ENCODE measurements at places on chromosomes 13 and 19. TPM values are rescaled to one million over a fixed set of nuclear protein-coding genes. Genes with fewer than 3 reads are reported as not detected.

CNOT3 gene
- total RNA-seq = 50.5 TPM

DNA sequence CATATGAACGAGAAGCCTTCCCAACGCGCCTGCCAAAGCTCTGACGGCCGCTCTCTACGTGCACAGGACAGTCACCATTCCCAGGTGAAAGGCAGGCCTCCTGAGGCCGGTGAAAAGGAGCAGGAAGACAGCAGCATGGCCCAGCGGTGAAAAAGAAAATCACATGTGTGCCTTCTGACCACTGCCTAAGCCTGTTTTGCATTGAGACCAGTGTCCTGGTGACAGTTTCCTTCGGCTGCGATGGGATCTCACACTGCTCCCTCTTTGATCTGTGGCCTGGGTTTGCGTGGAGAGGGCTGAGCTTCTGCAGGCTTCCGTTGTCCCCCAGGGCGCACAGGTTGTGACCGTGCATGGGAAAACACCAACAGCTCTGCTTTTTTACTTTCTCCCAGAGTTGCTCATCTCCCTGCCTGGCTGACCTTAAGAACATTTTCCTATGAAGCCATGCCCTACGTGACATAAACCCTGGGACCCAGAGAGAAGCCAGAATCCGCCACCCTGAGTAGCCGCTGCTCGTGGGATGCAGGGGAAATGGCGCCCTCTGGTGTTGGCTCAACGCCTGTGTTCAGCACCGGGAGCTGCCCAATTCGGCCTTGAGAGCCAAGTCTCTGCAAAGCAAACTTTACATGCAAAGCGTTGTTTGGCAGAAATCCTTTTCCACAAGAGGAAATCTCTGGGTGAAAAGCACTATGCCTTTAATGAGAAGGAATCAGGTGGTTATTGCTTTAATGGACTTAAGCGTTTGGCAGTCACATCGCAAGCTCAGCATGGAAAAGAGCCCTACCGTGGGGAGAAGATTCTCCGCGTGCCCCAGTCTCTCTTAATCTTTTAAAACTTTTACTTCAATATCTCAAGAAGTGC is 112.2 kb upstream of the GPR12 start:
- DNase-seq = no peak

- DNase-seq = no peak
These were observed 9.7 kb downstream of the PCCA start for GRCh38 chr13:100098445-100099116.

DNA sequence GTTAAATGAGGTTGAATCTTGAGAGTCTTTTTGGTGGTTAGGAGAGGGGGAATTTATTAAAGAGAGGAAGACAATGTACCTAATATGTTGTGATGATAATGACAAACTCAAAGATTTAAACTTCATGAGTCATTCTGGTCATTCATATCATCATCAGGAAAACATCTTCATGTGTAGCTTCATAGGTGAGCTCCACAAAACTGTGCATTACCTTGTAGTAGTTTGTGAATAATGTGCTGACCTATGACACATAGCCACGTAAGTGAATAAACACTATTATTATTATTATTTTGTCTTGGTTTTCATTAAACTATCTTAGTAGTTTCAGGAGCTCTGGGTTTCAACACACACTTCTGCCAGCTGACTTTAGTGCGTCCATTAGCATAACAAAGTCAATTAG is 997 bp upstream of the GPC6 start:
- no peak for DNase-seq

GRCh38 chr19:48279747-48280146 is 9.9 kb downstream of the ZNF114 start:
- no peak for DNase-seq

DNA sequence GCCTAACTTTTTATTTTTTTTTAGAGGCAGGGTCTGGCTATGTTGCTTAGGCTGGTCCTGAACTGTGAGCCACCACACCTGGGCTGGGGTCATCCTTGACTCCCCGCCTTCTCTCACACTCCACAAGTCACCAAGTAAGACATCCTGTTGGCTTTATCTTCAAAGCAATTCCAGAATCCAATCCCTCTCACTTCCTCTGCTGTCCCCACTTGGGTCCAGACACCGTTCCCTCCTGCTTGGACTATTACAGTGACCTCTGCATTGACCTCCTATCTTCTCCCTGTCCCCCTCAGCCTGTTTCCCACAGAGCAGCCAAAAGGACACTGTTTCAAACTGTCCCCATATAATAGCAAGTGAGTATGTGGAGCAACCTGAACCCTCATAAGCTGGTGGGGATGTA is 4.7 kb upstream of the GNG8 start:
- DNase-seq = no peak

CEBPG gene
- total RNA-seq = 41.1 TPM

GRCh38 chr19:10868872-10869547 is 2.3 kb upstream of the CARM1 start:
- DNase-seq = no peak

GRCh38 chr13:27170221-27170515 is 1.4 kb downstream of the USP12 start:
- no peak for DNase-seq

CGB8 gene
- not detected for total RNA-seq

- no peak for DNase-seq
These were observed 2.9 kb downstream of the CEBPG start for GRCh38 chr19:33376423-33376822.

DNA sequence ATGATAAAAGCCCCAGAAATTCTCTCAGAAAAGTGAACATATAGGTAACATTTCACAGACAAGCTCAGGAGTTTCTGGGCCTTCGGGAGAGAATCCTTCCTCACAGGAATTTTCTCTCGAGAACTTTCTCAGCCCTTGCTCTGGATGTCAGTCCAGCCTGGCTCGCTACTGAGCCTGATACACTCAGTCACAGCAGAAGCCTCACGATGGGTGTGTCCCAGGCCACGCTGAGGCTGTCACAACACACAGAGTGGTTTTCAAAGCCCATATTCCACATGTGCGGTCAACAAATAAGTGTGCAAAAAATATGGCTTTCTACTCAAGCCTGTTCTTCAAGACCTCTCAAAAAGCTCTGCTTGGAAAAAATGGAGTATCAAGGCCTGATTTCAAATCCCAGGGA is 31.5 kb upstream of the MEDAG start:
- peak; percentile 40 for DNase-seq

- DNase-seq = no peak
These were observed 35.1 kb downstream of the RNF6 start for GRCh38 chr13:26186995-26187394.

KEAP1 gene
- total RNA-seq = 80.1 TPM

RASGRP4 gene
- total RNA-seq = not detected

GRCh38 chr19:48986211-48986610 is 6.9 kb downstream of the GYS1 start:
- no peak for DNase-seq

DNA sequence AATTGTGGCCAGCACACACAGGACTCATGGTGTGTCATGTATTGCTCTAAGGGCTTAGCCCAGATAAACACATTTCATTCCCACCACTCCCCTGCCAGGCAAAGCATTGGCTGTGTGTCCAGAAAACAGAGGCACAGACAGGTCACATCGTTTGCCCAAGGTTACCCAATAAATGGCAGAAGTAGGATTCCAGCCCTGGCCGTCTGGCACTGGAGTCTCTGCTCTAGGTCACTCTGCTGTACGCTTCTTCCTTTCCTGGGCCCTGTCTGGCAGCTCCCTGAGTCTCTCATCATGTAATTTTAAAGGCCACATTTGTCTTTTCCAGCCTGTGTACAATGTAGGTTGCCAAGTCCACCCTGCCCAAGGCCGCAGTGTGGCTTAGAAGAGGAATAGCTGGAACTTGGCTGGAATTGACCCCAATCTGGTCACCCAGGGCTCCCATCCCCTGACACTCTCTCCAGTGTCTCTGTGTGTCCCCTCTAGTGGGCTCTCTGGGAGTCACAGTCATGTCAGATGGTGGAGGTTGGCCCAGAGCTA is 264.5 kb upstream of the TSHZ3 start:
- no peak for DNase-seq

DNA sequence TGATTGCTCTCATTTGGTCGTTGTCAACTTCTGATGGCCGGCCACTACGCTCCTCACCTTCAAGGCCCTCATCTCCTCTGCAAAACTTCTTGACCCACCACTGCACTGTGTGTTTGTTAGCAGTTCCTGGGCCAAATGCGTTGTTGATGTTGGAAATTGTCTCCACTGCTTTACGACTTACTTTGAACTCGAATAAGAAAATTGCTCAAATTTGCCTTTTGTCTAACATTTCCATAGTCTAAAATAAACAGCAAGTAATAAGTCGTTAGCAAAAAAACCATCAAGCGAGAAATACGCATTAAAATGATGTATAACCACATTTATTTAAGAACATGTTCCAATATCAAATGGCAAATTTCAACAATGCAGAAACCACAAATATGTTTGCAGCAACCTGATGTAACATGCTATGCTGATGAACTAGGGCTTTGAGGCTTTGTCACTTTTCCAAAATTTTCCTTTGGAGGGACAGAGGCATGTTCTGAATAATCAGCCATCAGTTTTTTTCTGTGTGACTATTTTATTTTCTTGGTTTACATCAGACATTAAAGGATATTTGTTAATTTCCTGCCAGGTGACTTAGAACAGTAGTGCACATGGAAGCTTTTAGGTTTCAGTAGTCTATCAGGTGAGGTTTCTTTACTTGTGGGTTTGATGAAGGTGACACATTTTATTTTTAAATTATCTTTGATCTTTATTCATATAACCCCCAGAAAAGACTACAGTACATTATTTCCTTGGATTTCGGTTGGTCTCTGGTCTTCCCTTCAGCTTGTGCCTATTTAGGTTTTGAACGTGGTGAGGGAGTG is 74.7 kb upstream of the TEX29 start:
- no peak for DNase-seq

GRCh38 chr19:51431124-51431523 is 13.7 kb upstream of the SIGLEC10 start:
- no peak for DNase-seq

DNA sequence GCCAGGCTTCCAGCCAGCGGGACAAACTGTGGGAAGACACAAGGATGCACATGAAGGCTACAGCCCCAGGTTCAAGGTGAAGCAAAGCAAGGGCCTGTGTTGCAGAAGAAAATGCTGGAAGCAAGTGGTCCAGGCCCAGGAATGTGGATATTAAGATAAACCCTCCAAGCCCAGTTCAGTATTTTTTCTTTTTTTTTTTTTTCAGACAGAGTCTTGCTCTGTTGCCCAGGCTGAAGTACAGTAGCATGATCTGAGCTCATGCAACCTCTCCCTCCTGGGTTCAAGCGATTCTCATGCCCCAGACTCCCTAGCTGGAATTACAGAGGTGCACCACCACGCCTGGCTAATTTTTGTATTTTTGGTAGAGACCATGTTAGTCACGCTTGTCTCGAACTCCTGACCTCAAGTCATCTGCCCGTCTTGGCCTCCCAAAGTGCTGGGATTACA is 4.4 kb downstream of the PRDX2 start:
- no peak for DNase-seq
